ENCODE measurements at places on chromosomes 3 and 15.

DNA sequence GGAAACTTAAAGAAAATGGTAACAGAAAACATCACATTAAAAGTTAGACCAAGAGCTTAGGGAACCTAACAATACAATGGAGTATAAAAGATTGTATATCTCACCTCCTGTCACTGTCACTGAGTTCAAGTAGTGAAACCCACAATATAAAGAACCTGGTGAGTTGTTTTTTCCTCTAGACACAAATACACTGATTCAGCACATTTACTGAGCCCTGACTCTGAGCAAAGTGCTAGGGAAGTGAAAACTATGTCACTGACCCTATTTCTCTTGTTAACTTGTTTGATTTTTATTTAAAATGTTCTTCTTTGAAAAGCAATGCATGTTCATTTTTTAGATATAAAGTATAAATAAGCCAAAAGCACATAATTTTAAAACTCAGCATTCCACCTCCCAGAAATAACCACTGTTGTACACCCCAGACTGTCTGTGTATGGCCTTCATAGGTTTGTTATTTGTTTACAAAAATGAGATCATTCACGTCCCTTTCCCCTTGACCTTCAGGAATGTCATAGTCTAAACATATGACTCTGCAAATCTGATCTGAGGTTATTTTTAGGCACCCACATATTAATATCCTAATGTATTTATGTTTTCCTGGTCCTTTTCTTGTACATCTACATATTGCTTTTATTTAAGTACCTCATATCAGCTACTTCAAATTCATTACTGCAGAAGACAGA lies 69.2 kb upstream of the CSTA start:
- DNase-seq, result peak; percentile 29

GRCh38 chr3:157782236-157782635 lies 279.0 kb upstream of the VEPH1 start:
- DNase-seq, result no peak

DNA sequence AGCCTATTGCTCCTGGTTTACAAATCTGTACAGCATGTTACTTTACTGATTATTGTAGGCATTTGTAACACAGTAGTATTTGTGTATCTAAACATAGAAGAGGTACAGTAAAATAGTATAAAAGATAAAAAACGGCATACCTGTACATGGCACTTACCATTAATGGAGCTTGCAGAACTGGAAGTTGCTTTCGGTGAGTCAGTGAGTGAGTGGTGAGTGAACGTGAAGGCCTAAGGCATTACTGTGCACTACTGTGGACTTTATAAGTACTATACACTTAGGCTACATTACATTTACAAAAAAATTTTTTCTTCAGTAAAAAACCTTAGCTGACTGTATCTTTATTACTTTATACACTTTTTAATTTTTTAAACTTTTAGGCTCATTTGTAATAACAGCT lies 90.9 kb downstream of the RAP2B start:
- DNase-seq, result no peak

GRCh38 chr3:24663406-24663805 lies 168.8 kb upstream of the THRB start:
- DNase-seq, result no peak

DNA sequence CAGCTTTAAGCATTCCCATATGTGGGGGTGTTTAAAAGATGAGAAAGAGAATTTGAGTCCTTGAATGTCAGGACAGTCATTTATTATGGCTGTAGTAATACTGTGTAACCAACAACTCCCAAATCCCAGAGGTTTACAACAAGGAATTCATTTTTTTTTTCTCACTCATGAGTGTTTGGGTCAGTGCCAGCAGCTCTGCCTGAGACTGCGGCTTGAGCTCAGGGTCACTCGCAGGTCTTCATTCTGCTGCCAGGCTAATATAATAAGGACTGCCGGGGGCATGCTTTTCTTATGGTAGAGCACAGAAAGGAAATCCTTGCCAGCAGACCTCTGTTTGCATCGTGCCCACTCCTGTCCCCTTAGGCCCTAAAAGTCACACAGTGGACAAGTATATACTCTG lies 277.9 kb upstream of the LMCD1 start:
- no peak for DNase-seq

- no peak for DNase-seq
These were observed 66.1 kb downstream of the GJD2 start for GRCh38 chr15:34688699-34689098.

DNA sequence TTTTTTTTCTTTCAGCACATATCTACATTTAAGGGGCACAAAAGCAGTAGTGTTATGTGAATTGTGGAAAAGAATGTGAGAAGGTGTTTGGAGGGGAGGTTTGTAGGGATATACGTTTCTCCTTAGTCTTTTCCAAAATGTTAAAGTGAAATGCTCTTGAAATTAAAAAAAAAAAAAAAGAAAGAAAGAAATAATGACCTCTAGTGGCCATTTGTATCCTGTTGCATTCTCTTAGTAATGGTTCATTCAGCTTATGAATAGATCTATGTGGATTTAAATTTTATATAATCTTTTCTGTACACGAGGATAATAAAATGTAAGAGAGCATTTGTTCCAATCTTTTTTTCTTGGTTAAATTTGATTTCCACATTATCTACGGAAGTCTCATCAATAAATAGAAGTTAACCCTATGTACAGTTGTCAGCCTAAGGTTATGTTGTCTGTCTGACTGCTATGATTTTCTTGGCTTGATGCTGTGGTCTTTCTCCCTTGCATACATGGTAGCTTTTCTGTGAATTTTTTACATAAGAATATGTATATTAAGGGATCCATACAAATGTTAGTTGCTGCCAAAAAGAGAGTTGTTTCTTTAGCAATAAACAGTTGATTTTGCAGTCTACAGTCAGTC lies 1.7 kb downstream of the P2RY13 start:
- peak; percentile 5 for DNase-seq

- no peak for DNase-seq
These were observed 337.3 kb upstream of the SGO1 start for GRCh38 chr3:20523293-20523692.

DNA sequence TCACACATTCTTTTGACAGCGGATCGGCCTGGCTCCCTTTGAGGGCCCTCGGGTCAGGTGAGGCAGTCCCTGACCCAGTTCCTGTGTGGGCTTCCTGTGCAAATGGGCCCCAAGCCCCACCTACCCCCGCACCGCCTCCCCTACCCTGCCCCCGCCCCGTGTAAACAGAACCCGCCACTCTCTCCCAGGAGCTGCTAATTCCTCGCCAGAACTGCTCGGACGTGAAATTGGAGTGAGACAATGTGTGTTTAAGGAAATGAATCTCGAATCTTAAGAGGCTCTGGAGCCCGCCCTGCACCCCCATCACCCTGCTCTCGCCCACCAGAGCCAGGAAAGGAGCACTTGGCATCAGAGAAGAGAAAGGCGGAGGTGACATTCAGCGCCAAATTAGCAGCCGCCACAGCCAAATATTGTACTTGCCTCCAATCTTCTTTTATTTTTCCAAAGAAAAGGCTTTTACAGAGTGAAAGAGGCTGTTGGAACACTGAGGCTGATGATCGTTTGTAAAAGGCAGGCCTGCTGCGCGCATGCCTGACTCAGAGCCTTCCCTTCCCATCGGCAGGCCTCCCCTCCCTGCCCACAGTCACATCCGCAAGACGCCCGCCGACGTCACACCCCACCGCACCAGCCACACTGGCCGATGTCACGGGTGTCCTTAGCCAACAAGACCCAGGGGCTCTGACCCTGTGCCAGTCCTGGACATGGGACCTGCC lies 53.1 kb downstream of the CACNA2D2 start:
- DNase-seq, result peak; percentile 69

GRCh38 chr3:131602011-131602779 lies 99.4 kb upstream of the MRPL3 start:
- DNase-seq, result no peak

- no peak for DNase-seq
These were observed 9.3 kb upstream of the TOPAZ1 start for GRCh38 chr3:44232407-44232806.

DNA sequence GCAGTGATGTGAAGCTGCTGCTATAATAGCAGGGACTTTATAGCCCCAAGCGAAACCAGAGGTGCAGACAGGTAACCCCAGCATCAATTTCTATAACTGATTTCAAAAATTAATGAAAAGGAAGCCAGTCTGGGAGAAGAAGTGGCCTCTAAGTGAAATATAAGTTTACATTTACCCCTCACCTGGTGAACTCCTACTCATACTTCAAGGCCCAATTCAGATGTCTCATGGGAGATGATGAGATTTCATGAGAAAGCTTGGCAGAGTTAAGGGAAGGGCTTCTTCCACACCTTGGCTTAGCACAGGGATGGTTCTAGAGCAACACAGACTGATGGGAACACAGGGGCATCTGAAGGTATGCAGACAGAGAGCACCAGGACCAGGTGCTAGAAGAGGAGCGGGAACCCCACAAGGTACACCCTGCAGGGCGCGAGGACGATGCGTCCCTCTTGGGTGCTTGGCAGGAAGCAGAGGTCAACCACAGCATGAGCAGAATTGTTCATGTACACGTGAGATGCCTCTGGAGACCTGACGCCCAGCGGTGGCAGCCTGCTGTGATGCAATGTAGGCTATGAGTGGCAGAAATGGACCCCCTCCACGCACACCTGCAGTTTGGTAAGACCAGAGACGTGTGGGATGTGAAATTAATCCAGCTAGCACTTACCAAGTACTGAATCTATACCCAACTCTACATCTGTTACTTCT lies 102.9 kb downstream of the SRGAP3 start:
- no peak for DNase-seq

DNA sequence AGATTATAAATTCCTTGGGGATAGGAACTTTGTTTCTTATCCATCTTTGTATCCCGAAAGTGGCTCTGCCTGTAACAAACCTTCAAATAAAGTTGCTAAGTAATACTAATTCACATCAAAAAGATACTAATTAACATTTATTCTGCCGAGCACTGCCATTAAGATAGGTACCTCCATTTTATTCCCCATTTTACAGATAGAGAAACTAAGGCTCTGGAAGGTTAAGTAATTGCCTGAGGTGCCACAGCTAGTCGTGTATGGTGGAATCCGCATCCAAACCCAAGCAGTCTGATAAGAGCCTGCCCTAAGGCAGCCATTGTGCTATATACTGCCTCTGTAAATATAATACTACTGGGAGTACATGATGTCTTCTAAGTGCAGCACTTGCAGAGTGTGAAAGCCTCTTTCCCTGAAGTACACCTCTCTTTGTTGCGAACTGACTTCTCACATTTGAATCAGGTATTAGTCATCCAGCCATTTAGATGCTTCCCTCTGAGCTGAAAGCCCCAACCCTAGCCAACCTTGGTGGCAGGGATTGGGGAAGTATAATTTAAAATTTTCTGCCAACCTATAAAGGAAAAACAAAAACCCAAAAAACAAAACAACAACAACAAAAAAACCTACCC lies 78.5 kb upstream of the CHD2 start:
- peak; percentile 43 for DNase-seq

- DNase-seq, result no peak
These were observed 17.9 kb downstream of the VIPR1 start for GRCh38 chr3:42520336-42520735.

DNA sequence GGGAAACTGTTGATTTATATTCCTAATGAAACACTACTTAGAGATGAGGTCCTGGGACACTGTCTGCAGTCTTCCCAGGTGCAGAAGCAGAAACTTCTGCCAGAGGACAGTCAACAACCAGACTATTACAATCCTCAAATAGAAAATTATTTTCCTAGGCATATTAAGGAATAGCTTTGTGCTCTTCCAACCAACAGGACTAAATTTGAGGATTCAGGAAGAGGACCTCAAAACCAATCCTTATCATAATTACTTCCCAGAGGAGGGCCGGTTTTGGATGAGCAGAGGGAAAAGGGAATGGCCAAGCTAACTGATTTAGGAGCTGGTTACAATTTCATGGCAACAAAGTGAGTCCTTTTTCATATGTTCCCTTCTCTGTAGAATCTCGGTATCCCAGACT lies 21.0 kb downstream of the ALDH1A2 start:
- DNase-seq, result no peak

DNA sequence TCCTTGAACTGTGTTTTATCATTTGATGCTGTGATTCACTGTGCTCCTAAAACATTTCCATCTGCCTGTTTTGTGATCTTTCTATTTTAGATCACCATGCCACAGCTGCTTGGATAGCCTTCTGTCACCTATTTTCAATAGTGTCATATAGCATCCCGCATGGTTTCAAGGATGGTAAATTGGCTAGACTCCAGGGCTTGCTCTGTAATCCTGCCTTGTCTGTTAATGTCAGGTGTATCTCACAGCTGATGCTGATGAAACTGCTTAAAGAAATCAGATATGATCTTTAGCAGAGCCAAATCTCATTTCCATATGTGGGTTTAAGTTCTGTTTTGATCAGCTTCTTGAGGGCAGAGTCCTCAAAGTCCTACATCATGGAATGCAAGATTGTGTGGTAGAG lies 182.2 kb downstream of the UBE2E2 start:
- DNase-seq, result no peak

GRCh38 chr3:159892801-159893200 lies 95.8 kb upstream of the IL12A start:
- DNase-seq, result no peak

DNA sequence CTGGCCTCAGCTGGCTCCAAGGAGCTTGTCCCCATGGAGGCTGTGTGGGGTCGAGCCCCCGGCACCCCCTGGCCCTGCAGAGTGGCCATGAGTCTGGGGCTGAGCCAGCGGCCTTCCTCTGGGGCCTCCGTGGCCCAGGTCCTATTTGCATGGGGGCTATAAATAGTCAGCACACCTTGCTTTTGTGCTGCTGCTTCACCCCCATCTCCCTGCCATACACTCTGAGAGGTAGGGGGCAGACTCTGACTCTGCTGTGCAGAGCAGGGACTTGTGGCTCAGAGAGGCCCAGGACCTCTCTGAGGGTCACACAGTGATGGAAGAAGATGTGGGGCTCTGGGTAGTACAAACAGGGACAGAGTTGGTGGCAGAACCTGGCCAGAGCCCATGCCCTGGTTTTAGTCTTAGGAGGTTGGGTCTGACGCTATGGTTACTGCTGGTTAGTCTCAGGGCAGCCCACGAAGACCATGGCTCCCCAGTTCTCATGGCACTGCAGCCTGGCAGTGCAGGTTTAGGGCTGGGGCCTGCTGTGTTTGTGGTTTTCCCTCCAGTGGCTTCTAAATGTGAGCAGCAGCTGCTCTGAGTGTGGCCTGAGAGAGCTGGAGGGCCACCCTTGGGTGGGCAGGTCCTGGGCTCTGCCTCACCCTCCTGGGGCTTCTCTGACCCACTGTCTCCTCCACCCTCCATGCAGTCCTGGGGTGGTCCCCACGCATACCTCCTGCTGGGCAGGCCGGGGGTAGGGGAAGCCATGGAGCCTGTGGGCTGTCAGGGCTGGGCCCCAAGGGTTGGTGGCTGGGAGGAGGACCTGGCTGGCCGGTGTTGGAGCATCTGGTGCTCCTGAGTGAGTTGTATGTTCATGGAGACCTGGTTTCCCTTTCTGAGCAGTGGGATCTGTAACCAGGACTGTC lies 13.6 kb downstream of the PRKCD start:
- DNase-seq, result no peak

DNA sequence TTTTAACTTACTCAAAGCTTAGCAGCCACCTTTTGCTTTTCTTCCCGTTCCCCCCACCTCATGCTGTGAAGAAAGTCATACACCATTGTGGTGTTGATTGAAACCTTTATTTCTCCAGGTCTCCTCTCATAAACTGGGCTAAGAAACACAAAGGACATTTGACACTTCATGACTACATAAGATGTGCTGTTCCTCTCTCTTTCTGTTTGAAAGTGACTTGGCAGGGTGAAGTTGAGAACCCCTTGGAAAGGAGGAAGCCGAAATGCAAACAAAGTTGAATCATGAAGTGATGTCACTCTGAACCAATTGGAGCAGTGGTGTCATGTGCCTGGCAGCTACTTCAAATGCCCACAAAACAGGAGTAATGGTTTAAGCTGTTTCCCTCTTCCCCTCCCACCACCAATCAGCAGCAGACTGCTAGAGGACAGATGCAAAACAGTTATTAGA lies 174.7 kb downstream of the IGF1R start:
- peak; percentile 10 for DNase-seq

Measured in DMS79 treated with DMSO at 0.1 percent for 48 hours (cell line).